Small intestine (tissue), 16 donors: ENCODE measurements at places on chromosomes 11 and 22. TPM values are rescaled to one million over a fixed set of nuclear protein-coding genes. Genes with fewer than 3 reads are reported as not detected.

GRCh38 chr11:86191874-86192273 lies 52.7 kb upstream of the EED start:
- no peak for DNase-seq

GRCh38 chr11:122853261-122853660 lies 15.0 kb downstream of the CRTAM start:
- DNase-seq: no peak

DNA sequence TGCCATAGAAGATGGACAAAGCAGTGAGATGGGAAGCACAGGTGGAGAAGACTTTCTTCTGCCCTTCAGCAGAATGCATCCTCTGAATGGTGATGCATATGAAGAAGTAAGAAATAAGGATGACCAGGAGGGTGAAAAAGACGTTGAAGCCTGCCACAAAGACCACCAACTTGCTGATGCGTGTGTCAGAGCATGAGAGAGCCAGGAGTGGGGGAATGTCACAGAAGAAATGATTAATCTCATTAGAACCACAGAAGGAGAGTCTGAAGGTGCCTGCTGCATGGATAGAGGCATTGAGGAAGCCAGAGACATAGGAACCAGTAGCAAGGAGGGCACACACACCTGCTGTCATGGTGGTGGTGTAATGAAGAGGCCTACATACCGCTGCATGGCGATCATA lies 550 bp downstream of the OR5B21 start:
- no peak for DNase-seq

- DNase-seq: peak; percentile 63
These were observed at the start of gene TRIM29 for GRCh38 chr11:120137611-120138521. Gene TRIM29, minus strand, starts transcription at chr11:120138113. Its CDS starts 82 bp downstream, at chr11:120138031.

- no peak for DNase-seq
These were observed 5.6 kb downstream of the LRRC75B start for GRCh38 chr22:24587251-24587650.

The SRRD gene
- 18.0 TPM for polyA plus RNA-seq

The NXPE1 gene
- 6.3 TPM for polyA plus RNA-seq

The TRIM49B gene
- not detected for polyA plus RNA-seq
